ENCODE measurements at places on chromosomes 12 and 14.

- DNase-seq = no peak
Measured at GRCh38 chr12:562634-563033, 100.6 kb downstream of the NINJ2 start.

GRCh38 chr12:97267166-97267565 is 195.4 kb upstream of the RMST start:
- no peak for DNase-seq

- DNase-seq = no peak
Measured at GRCh38 chr12:81819991-81820633, 61.0 kb upstream of the PPFIA2 start.

- no peak for DNase-seq
Measured at GRCh38 chr12:106671840-106672239, 89.0 kb downstream of the RFX4 start.

DNA sequence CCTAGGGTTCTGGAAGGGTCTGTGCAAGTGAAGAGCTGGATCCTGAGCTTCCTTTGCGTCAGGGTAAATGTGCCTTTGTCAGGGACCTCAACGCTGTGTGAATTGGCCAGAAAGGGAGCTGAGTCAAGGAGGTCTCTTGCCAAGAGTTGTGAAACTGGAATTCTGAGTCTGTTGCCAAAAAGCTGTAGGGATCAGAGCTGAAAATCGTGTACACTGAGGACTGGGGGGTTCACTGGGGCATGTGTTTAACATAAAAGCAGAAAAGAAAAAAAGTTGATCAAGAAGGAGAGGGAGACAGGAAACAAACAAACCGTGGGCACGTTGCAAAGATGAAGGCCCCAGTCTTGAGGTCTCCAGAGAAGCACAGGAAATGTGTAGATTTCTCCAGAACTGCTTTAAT is 1081.5 kb downstream of the VRK1 start:
- DNase-seq = no peak

DNA sequence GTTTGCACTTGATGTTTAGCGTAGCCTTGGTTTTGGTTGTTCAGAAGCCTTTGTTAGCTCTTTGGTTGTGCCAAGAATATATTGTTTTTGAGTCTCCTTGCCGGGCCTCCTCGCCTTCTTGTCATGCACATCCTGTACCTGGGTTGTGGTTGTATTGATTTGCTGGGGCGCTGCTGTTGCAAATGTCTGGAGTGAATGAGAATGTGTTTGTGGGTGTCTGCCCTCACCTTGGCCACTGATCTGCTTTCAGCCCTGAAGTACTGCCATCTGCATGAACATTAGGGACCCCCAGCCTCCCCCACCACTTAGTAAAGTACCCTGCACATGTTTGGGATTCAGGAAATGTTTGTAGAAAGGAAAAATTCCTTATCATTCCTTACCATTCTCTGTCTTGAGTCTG is 16.5 kb downstream of the PRKCH start:
- no peak for DNase-seq
